Central memory CD4-positive, alpha-beta T cell (primary cell): ENCODE measurements at places on chromosomes 7 and 10.

DNA sequence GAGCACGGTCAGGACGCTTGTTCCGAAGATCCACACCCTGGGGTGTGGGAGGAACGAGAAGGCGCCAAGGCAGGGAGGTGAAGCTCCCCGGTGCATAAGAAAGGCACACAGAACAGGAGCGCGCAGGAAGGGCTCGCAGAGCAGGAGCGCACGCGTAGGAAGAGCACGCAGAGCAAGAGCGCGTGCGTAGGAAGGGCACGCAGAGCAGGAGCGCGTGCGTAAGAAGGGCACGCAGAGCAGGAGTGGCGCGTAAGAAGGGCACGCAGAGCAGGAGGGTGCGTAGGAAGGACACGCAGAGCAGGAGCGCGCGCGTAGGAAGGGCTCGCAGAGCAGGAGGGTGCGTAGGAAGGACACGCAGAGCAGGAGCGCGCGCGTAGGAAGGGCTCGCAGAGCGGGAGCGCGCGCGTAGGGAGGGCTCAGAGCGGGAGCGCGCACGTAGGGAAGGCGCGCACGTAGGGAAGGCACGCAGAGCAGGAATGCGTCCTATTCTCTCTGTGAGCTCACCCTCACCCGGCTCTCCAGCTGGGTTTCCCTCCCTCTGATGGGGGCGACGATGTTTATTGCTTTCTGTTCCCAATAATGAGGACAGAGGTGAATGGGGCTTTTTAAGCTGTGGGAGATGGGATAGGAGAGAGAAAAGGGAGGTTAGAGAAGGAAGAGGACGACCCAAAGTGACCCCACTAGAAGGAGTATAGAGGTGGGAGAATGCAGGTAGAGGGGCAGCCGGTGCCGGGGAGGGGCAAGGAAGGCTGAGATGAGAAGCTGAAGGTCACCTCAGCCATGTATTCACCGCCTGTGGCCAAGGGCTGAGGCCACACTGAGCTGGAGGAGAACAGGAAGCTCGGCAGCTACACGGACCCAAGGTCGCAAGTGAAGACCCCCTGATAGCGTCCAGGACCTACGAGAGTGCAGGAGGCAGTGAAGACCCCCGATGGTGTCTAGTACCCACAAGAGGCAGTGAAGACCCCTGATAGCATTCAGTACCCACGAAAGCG lies 423.2 kb downstream of the PTPRN2 start:
- DNase-seq = no peak

- DNase-seq = no peak
These were observed 54.9 kb upstream of the UNC5B start for GRCh38 chr10:71157435-71157834.

GRCh38 chr7:150904011-150904909 lies 51.9 kb downstream of the AOC1 start:
- no peak for DNase-seq

DNA sequence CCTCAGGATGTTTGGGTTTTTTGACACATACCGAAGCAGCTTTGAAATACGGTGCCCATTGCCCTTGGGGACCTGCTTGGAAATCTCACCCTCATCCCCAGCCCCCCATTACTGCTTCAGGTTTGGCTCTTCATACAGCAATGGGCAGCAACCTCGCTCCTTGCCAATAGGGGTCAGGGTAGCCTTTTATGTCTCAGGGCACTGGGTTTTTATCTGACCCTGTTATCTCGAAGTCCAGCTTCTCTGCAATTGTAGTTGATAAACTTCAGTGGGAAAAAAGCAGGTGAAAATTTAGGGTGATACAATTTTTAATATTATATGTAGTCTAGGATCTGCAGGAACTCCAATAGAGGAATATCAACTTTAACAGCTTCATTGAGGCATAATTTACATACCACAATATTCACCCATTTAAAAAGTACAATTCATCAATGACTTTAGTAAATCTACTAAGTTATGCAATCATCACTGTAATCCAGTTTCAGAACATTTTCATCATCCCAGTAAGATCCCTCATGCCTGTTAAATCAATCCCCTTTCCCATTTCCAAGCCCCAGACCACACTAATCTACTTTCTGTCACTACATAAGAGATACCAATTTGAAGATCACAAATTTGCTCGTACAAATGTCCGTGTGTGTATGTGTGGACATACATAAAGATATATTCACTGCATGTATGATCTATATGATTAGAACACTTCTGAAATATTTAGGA lies 386.2 kb downstream of the KCNMA1 start:
- DNase-seq = no peak

- DNase-seq = no peak
These were observed 156.4 kb downstream of the OAT start for GRCh38 chr10:124262234-124262865.

DNA sequence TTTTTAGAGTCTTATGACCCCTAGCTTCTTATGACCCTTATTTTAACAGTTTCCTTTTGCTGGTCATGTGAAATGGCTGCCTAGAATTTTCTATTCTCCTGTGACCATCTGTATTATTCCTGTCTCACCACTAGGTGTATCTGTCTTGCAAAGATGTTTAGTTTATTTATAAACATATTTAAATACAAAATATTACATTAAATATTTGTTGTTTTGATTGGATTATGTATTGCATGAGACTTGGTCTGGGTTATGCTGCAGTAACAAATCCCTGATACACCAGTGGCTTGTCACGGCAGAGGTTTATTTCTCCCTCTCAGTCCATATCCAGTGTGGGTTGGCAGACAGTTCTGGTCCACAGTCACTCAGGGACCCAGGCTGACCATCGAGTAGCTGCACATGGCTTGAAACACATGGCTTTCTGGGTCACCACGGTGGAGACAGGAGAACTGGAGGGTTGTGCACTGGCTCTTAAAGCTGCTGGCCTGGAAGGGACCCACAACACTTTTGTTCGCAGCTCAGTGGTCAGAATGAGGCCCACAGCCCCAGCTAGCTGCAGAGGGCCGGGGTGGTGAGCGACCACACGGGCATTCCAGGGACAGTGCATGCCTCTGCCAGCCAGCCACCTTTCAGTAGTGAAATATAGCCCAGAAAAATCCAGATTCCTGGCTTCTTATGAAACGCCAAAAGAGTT lies 7.4 kb downstream of the RASSF4 start:
- DNase-seq = no peak

- no peak for DNase-seq
These were observed 75.7 kb upstream of the ELN start for GRCh38 chr7:73952266-73952665.

DNA sequence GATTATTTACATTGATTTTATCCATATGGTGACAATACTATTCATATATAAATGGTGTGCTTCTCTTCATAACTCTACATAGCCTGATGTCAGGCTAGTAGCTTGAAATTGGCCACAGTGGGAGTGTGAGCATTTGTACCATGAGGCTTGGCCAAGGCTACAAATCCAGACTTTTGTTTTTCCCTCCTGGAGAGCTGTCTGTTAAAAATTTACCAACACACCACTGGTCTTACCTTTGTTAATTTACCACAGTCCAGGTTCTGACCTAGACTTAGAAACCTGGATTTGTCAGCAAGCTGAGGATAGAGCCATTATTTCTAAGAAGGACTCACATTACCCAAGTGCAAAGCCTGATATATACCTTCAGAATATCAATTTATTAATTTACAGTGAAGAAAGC lies 45.5 kb upstream of the ATRNL1 start:
- no peak for DNase-seq

DNA sequence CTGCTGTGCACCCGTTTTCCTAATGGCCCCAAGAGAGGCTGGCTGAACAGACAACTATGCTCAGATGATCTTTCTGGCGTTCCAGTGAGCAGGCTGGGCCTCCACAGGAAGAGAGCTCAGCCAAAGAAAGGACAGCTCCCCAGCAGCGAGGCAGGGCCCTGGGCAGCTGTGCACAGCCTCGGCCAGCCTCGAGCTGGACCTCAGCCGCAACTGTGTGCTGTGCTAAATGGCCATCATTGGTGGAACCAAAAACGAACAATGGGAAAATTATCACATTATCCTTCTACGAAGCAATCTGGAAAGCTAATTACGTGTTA lies 97.5 kb downstream of the CTBP2 start:
- DNase-seq = no peak

DNA sequence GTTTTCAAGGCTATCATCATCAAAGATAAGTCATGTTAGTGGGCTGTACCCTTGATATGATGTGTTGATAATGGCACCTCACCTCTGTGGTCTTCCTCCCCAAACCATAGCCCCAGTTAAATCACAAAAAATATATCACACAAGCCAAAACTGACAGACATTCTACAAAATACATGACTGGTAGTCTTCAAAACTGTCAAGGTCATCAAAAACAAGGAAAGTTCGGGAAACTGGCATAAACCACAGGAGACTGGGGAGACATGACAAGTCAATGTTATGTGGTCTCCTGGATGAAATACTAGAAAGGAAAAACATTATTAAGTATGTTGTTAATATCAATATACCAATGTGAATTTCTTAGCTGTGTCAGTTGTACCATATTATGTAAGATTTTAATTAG lies 279.5 kb upstream of the FZD1 start:
- no peak for DNase-seq

DNA sequence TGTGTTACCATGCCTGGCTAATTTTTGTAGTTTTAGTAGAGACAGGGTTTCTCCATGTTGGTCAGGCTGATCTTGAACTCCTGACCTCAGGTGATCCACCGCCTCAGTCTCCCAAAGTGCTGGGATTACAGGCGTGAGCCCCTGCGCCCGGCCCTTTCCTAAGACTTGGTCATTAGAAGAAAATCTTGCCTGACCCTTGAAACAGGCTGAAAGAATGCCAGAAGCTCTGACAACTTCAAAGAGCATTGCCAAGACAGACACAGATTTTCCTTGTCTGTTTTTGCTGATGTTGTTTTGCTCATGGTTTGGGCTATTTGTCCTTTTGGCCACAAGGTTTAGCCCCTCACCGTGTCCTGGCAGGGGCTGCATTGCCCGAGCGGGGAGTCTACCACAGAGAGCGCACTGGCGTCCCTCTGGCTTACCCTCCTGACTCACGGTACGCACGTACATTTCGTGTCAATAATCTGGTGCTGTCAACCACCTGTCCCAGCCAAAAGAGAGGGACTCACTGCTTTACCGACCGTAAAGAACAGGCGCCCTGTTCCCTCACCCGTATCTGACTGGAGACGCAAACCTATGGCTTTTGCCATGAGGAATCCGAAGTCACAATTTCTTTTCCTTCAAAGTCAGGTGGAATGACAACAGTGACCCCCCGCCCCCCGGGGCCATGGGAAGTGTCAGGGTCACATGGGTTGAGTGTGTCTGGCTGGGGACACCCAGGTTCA lies 10.1 kb upstream of the INPP5A start:
- no peak for DNase-seq
